GM23338 (cell line): ENCODE measurements at places on chromosomes 12 and 14. TPM values are rescaled to one million over a fixed set of nuclear protein-coding genes. Genes with fewer than 3 reads are reported as not detected.

ASB2 gene
- 1.5 and 1.7 TPM in 2 replicates for polyA plus RNA-seq

TPPP2 gene
- not detected in 2 replicates for polyA plus RNA-seq

RNASE7 gene
- polyA plus RNA-seq = not detected in 2 replicates

DNA sequence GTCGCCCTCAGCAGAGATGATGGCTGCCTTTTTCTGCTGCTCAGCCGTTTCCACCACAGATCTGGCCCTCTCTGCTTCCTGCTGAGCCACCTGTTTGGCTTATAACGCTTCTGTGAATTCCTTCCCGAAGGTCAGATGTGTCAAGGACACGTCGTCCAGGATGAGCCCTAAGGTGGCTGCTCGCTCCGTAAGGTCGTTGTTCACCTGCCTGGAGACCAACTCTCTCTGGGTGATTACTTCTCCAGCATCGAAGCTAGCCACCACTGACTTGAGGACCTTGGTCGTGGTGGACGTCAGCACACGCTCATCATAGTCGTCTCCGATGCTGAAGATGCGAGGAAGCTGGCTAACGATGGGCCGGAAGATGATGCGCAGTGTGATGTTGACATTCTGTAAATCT is 11.7 kb upstream of the ASB8 start:
- DNase-seq = no peak

DNA sequence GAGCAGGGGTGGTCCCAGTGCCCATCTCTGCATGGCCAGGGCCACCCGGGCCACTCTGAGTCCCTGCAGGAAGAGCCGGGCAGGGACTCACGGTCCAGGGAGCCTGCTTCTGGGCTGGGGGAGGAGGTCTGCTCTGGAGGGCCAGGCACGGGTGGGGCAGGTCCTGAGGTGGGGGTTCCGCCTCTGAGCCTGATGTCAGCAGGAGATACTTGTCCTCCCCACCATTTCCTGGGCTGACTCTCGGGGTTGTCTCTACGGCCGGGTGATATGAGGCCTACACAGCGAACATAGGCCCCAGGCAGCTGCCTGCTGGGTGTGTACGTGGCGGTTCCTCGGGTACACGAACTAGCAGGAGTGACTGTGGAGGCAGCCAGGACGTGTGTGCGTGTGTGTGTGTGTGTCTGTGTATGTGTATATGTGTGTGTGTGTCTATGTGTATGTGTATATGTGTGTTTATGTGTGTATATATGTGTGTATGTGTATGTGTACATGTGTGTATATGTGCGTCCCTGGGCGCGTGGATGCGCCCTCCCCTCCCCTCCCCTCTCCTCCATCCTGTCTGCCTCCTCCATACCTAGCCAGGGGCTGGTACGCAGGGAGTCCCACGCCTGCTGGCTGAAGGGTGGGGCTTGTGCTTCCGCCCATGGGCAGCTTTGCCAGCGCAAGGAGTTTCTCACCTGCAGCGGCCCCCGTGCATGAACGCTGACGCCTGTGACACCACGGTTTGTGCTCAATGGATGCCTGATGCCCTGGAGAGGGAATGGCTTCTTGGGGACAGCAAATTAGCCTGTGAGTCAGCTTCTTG is 30.4 kb upstream of the TRAF3 start:
- no peak for DNase-seq

GRCh38 chr14:101557811-101558738 is 3.2 kb upstream of the DIO3 start:
- DNase-seq = peak; percentile 57

GRCh38 chr12:61291647-61292046 is 968.6 kb upstream of the USP15 start:
- no peak for DNase-seq

- peak; percentile 50 for DNase-seq
Observed at GRCh38 chr12:130249376-130249775, 87.1 kb downstream of the FZD10 start.

DNA sequence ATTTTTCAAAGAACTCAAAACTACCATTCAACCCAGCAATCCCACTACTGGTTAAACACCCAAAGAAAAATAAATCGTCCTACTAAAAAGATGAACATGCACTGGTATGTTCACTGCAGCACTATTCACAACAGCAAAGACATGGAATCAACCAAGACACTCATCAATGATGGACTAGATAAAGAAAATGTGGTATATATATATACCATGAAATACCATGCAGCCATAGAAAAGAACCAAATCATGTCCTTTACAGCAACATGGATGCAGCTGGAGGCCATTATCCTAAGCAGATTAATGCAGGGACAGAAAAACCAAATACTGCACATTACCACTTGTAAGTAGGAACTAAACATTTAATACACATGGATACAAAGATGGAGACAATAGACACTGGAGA is 3.8 kb upstream of the ANO6 start:
- no peak for DNase-seq

- no peak for DNase-seq
Observed at GRCh38 chr14:67423424-67423823, 11.5 kb upstream of the PLEK2 start.

GRCh38 chr12:24752763-24753462 is 196.0 kb downstream of the BCAT1 start:
- DNase-seq = no peak
